ENCODE measurements at places on chromosomes 1 and 21.

GRCh38 chr1:63662056-63662836 lies 69.0 kb downstream of the PGM1 start:
- DNase-seq, result no peak

DNA sequence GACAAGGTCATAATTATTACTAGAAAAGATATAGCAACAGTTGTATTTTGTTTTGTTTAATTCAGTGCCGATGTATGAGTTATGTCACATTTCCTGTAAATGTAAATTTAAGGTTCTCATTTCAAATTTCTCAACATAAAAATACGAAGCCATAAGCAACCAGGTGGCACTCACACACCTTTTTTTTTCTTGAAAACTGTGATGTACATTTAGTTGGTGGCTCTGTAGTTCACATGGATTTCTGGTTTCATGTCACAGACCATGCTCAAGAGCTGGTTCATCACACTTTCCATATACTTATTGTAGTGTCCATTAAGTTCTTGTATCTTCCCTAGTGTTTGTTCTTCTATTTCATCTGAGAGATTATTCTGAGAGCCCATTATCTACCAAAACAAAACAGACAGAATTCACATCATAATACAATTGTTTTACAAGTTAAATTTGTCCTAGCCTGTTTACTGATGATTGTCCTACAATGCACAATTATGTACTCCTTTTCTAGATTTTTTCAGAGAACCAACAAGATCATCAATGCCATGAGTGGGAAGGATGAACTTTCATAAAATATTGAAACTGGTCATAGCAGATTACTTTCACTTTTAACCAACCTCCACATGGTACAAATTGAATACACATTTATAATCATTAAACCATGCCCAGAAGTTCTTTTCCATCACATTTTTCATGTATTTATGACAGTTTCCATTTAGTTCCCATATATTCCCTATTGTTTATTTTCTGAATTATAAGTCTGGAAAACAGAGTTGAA lies 17.1 kb downstream of the ATP6V1G3 start:
- no peak for DNase-seq

DNA sequence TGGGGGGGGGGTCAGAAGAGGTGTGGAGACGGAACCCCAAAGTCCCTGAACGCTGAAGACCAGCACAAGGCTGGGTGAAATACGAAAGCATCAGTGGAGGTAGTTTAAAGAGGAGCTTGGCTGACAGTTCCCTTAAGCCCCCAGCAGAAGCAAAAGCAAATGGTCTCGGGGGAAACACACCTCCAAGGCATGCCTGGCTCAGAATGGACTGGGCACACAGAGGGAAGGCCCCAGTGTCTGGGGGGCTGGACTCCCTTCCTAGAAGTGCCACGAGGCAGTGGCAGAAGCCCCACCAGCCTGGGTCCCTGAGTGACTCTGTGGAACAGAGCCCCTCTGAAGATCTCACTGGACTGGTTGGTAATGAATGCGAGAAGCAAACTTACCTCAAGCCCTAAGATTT lies 43.9 kb downstream of the UBE2G2 start:
- no peak for DNase-seq

DNA sequence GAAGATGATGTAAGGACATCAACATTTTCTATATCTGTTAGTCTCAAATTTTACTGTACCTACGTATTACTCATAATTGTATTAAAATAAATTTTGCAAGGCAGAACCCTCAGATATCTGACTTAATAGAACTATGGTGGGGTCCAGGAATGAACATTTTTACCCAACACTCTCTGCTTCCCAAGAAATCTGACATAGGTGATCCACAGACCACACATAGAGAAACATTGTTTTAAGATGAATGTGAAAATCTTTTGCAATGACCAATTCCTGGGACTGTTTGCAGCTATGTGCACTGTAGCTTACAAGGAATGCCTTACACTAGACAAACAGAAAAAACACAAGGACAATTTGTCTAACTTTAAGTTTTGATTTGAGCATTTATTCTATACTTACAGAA lies 645.6 kb upstream of the ADGRL2 start:
- no peak for DNase-seq

GRCh38 chr1:201506092-201506491 lies 831 bp downstream of the CSRP1 start:
- DNase-seq, result no peak
